ENCODE measurements at places on chromosomes 7 and 10. TPM values are rescaled to one million over a fixed set of nuclear protein-coding genes. Genes with fewer than 3 reads are reported as not detected.

The GBX1 gene
- total RNA-seq, result not detected

The SFMBT2 gene
- total RNA-seq, result 12.5 TPM

The TDRD1 gene
- total RNA-seq, result not detected

The SAMD9 gene
- 9.3 TPM for total RNA-seq

The PTF1A gene
- total RNA-seq, result not detected

The PIK3CG gene
- 4.4 TPM for total RNA-seq

The SP8 gene
- total RNA-seq, result 2.9 TPM

The SOSTDC1 gene
- total RNA-seq, result 5.9 TPM

The ZNF485 gene
- 5.4 TPM for total RNA-seq

The PITX3 gene
- not detected for total RNA-seq

The NEBL gene
- 55.2 TPM for total RNA-seq

The CASP2 gene
- 24.8 TPM for total RNA-seq

GRCh38 chr10:79393924-79394610 lies 46.8 kb downstream of the PPIF start:
- DNase-seq, result no peak

DNA sequence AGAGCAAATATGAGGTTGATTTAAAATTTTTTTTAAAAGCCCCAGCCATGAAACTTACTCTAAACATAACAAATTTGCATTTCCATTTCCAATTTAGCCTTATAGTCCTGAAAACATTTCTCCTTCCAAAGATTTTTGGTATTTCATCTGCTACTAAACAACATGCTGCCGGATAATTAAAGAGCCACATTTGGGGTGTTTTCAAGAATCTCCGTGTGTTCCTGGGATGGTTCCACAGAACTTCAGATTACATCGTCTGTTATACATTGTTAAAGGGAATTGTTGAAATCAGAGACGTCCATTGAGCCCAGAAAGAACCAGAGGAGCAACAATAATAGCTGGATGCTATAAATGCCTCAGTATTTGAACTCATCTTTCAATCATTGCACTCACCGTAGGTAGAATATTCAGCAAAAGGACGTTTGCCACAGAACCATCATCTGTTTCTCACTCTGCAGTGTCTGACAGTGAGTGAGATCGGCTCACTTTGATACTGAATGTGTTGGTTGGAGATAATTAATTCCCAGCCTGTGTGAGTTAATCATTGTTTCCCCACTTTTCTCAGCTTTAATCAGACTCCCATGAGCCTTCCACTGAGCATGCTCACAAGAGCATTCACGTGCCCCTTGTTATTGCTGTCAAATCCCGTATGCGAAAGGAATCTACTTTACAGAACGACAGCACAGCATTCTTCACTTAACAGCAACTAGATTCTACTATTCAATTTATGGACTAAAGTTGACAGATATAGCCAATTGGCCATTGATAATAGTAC lies 128.4 kb upstream of the PALS2 start:
- DNase-seq, result no peak

GRCh38 chr10:91415816-91416215 lies 5.7 kb downstream of the HECTD2 start:
- DNase-seq, result no peak

DNA sequence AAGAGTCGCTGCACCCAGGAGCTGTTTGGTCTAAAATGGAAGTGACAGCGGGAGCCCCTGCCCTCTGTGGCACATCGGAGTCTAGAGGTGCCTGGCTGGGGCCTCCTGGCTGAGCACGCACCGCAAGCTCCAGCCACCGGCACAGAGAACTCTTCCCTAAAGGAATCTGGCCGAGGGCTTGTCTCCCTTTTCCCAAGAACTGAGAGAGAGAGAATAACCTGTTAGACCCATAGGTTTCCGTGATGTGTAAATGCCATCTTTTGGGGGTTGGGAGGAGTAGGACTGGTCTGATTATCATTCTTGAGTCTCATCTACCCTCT lies 47.3 kb downstream of the PROSER2 start:
- DNase-seq, result no peak

GRCh38 chr10:103632247-103632642 lies 138.7 kb downstream of the NEURL1 start:
- no peak for DNase-seq

GRCh38 chr10:73997461-73997786 lies 492 bp upstream of the VCL start:
- no peak for DNase-seq

DNA sequence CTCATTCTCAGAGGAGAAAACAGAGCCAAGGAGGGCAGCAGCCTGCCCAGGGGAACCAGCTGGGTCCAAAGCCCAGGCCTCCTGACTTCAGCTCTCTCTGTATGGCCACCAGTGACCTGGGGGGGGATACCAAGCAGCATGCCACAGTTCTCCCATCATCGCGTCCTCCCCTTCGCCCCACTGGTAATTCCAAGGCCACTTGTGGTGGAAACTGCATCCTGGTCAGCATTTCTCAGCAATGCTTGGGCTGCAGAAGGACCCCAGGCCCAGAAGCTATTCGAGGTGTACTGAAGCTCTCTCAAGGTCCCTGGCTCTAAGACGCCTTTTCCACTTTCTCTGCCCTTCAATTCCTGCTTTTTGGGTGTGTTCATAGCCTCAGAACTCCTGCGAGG lies 27.1 kb downstream of the BTBD16 start:
- DNase-seq, result peak; percentile 86

DNA sequence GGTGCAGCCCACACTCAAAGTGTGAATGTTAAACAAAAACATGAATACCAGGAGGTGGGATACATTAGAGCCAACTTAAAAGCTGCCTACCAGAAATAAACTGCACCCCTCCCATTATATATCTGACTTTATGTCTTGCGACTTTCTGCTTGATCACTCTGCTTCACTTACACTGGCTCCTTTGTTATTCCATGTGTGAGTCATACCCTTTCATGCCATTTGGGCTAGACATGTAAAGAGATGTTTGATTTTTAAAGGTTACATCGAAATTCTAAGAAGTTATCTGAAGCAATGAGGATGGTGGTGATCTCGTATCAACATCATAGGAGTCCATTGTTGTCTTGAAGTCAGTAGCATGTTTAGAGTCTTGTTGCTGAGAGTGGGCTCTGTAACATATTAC lies 31.6 kb upstream of the ETV1 start:
- DNase-seq, result no peak

GRCh38 chr10:50992356-50992901 lies 81.9 kb upstream of the PRKG1 start:
- DNase-seq, result no peak

DNA sequence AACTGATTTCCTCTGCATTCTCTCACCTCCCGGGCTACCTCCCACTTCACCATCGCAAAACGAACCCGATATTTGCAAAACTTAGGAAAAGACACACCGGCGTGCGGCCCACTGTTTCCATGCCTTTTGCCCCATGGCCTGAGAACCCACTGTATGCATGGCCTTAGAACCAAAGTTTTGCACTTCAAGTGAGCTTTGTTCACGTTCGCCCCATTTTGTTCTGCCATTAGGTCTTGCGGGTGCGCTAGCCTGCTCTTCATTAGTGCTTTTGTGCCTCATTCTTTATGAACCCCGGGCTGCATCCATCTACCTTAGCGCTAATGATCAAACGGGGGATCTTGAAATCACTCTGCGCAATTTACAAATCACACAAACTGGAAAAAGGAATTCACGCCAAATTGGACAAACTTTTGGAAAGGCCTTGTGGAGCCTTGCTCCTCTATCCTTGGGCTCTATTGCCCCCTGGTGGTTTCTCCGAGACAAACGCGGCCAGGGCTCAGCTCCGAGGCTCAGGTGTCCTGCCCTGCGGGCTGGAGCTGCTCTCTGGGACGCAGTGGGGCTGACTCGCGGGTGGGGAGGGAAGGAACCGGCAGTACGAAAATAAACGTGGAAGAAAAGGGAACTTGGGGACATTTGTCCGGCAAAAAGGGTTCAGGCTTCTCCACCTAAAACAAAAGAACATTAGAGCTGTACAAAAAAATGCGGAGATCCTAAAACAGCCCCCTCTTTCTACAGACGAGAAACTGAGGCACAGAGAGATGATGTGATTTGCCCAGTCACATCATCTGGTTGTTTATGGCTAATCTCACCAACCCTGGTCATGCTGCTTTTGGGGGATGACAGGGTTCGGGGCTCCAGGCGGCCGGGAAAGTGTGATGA lies 300.4 kb upstream of the NFE2L3 start:
- no peak for DNase-seq

- peak; percentile 49 for DNase-seq
Observed at GRCh38 chr10:109866995-109867635, 56.2 kb downstream of the XPNPEP1 start.

- no peak for DNase-seq
Observed at GRCh38 chr10:119377451-119377957, 165.0 kb downstream of the RGS10 start.

DNA sequence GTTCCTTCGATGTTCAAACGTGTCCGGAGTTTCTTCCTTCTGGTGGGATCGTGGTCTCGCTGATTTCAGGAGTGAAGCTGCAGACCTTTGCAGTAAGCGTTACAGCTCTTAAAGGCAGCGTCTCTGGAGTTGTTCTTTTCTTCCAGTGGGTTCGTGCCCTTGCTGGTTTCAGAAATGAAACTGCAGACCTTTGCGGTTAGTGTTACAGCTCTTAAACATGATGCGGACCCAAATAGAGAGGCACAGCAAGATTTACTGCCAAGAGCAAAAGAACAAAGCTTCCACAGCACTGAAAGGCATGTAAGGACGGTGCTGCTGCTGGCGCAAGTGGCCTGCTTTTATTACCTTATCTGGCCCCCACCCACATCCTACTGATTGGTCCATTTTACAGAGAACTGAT lies 931.4 kb downstream of the IPMK start:
- DNase-seq, result no peak

DNA sequence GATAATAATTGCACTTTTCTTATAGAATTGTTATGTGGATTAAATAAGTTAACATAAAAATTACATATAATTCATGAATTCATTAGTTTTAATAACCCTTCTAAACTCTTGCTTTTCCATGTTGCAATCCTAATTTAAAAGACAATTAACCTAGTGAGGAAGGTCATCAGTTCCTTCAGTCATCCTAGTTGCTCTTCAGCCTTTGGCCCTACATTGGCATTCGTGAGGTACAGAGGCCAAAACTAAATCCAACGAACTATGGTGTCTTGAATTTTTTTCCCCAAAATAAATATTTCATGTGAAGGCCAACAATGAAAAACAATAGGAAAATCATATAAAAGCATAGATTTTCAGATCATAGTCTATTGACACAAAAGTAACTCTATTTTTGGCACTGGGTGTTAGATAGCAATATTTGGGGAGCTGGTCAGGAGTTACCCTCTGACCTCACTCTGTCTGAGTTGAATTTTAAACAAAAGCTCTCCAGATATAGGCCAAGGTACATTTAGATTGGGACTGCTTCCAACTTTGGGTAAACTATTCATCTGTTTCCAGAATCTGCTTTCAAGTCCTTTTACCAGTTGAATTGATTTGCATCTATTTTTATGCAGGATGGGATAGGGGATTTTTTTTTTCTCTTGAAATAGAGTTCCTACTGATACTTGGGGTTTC lies 104.5 kb downstream of the SEM1 start:
- no peak for DNase-seq

DNA sequence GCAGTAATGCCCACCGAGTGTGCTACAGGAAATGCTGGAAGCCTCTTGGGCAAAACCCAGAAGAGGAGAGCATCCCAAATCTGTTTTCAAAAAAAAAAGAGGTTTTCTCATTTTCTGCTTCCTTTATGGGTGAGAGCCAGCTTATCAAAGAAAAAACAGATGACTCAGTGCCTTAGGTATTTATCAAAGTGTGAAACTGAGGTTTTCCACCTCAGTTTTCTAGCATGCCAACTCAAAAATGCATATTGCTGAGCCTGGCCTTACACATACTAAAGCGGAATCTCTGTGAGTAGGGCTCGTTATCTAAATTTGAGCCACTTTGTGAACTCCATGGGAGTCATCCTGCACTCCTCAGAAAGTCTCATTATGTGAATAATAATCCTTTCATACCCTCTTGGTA lies 705.1 kb downstream of the SUGCT start:
- no peak for DNase-seq

DNA sequence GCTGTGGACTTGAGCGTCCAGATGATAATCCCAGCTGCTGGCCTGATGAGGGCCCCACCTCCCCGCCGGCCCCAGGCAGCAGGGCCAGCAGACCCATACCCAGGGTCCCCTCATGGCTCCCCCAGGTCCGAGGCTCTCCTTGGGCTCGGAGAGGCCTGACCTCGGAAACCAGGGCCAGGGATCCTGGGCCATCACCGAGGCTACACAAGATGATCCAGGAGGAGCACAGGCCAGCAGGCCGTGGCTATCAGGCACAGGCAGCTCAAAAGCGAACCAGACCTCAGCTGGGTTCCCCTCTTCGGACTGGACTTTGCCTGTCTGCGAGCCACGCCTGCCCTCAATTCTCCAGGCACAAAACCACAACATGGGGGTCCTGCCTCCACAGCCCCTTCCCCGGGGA lies 17.4 kb downstream of the PDGFA start:
- no peak for DNase-seq

- no peak for DNase-seq
Observed at GRCh38 chr10:78785066-78785465, 283.7 kb upstream of the ZMIZ1 start.

DNA sequence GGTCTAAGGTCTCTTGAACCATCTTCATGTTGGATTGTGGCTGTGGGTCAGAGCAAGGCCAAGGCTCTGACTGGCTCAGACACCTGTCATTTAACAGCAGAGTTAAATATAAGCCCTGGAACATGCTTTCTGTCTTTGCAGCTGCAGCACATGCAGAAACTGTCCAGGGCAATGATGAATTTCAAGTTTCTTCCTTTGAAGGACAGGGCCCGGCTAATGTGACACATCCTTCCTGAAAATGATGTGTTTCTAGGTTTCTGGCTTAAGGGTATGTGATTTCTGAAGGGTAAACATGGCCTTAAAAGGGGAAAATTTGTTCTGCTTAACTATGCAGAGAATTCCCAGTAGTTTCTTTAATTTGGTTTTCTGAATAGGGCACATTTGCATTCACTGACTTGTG lies 34.0 kb upstream of the SLC35B4 start:
- no peak for DNase-seq

GRCh38 chr10:1114719-1115606 lies 58.8 kb downstream of the WDR37 start:
- DNase-seq, result no peak

DNA sequence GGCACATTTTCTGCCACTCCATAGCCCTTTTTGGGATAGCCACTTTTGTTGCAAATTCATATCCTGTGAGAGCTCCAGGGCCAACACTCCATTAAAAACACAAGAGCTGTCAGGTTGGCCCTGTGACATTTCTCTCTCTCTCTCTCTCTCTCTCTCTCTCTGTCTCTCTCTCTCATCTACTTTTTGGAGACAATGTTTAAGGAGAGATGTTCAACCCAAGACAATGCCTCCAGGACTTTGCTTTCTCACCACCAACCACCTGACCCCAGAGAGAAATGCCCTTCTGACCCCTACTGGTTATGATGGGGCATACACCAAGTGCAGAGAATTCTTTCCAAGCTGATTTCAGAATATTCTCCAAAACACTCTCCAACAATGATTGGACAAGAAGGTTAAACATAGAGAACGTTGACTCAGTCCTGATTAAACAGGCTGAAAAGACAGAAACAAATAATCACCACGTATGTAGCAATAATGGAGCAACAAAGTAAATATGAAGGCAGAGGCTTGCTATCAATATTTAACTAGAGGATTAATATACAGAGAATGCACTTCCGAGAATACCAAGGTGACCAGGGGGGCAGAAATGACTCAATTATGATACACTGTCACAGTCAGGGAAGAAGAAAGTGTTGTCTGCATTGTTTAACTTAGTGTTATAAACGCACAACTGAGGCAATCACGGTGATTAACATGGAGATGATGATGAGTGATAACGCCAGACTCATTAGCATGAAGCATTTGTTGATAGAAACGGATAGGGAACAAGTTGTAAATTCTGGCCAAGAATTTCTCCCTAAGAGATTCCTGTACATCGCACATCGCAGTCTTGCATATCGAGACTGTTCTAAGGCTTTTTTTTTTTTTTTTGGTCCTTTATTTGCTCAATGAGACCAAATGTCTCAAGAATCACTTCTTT lies 178.5 kb downstream of the NRP1 start:
- no peak for DNase-seq

Data from vagina (tissue), 2 donors.